ENCODE measurements at places on chromosomes 6 and 20.

DNA sequence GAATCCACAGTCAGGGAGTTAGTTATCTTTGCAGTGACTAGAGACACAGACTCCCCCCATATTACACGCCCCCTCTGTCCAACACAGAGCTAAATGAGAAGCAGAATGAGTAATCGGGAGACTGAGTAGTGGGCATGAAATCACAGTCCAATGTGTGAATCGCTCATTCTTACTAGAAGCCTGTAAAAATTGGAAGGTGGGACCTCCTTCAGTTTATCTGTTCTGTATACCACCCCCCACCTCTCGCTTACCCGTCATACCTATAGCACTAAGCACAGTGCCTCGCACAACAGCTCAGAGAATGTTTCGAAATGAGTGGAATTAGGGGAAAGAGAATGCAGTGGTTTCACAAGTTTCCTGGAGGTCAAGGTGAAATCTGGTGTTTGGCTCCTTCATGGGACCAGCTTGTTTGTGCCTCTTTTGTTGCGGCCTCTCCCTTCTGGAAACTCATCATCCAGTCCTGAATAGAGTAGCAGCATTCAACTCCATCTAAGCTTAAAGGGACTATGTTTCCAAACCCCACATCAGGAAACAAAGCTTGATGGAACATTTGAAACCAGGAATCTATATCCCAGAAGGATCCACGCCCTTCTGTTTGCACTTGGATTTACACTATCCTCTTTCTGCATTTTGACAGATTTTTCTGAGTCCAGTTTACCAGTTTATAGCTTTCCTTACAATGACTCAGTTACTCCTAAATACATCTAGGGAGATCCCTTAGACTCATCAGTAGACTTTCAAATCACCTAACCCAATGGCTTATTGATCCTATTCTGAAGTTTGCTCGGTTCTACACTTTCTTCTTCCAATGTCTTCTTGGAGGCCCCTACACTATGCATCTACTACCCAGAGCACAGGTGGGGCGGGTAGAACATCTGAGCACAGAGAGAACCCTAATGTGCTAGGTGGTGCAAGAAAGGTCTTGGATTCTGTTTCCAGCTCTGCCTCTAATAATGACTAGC lies 59.2 kb upstream of the PIM1 start:
- peak; percentile 28 for DNase-seq

- no peak for DNase-seq
Observed at GRCh38 chr6:439641-440167, 48.2 kb downstream of the IRF4 start.

DNA sequence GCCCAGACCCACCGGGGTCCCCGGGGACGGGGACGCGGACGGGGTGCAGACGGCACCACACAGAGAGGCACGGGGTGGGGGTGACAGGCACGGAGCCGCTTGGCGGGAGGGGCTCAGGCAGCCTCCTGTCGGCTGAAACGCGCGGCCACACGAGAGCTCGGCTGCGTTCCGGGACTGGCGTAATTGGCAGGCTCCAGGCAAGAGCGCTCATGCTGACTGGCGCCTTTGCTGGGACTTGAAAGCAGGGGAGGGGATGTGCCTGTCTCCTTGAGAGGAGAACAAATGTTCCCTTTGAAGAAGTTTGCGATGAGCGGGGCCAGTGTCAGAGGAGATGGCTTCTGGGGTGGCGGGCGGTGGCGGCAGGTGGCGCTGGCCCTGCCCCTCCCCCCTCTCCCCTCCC lies 25.8 kb downstream of the BHLHE23 start:
- no peak for DNase-seq

GRCh38 chr6:24991810-24992467 lies 56.2 kb upstream of the RIPOR2 start:
- peak; percentile 57 for DNase-seq

DNA sequence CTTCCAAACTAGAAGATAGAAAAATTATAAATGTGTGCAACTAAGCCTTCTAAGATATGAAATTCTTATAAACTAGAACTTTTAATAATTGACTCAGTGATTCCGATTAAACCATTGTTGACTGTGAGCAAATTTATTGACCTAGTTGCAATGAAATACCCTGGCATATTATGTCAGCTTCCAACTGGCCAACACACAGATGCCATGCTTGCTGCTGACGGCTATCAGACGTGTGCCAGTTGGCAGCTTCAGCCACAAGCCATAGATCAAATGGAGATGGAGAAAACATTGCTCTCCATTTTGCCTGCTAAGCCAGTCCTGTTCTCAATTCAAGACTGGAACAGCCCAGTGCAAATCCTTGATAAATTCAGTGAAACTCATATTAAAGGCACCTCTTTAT lies 101.7 kb upstream of the HDGFL1 start:
- no peak for DNase-seq

DNA sequence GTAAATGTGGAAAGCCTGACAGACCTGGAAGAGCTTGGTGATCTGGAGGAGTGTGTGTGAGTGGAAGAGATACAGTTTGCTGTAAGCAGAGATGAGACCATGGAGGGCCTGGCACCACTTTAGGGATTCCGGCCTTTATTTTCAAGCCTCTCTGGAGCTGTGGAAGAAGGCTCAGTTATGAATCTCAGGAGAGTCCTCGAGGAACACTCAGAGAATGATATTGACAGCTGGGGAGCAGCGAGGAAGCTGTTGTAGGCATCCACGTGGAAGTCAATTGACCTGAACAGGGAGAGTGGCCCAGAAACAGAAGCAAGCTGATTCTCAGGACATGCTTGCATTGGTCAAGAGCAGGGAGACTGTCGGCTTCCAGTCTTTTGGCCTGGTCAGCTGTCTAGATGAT lies 108.4 kb upstream of the FOXQ1 start:
- DNase-seq: no peak

DNA sequence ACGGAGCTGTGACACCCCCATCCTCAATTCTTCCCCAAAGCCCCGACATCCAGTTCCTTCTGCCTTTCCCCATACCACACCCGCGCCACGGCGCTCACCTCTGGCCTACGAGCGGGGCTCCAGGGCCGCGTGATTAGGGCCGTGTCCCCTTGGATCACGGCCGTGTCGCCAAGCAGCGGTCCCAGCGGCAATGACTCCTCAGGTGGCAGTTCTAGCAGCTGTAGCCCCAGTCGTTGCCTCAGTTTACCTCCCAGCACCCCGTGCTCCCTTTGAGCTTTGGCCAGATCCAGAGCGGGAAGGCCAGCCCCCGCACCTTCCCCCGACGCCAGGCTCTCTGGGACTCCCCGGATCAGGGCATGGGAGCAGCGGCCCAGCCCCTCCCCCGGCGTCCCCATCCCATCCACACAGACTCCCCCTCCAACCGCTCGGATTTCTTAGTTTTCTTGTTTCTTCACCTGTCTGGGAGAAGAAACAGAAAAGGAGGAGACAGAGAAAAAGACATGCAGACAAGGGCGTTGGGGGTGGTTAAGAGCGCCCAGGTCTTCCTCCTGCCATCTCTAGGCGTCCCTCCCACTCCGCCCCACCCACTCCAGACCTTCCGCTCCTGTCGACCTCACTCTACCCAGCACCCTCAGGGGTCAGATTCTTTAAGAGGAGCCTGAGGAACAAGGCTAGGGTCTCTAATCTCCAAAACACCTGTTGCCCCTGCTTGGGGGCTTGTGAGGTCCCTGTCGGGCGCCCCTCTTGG lies at the start of gene DDAH2:
TSS of gene DDAH2 (minus strand) at position 533 of the 748 bp plus-strand sequence. CDS start at position 395, 138 bp downstream.
- DNase-seq: no peak

DNA sequence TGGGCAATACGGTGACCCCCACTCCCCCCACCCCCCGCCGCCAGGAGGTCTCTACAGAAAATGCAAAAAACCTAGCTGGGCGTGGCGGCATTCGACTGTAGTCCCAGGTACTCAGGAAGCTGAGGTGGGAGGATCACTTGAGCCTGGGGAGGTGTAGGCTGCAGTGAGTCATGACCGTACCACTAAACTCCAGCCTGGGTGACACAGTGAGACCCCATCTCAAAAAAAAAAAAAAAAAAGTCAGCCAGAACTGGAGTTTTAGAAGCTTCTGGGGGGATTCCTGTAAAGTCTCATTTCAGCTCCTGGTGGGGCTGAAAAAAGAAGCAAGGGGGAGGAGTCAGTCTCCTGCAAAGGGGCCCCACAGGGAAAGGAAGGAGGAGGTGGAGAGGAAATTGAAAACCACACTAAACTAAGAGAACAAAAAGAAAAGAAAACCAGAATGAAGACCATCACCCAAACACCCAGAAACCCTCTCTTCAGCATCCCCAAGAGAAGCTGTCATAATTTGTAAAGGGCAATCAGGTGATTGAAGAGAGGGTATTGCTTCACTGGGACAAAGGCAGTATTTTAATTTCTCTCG lies 50.4 kb downstream of the NOL4L start:
- no peak for DNase-seq

DNA sequence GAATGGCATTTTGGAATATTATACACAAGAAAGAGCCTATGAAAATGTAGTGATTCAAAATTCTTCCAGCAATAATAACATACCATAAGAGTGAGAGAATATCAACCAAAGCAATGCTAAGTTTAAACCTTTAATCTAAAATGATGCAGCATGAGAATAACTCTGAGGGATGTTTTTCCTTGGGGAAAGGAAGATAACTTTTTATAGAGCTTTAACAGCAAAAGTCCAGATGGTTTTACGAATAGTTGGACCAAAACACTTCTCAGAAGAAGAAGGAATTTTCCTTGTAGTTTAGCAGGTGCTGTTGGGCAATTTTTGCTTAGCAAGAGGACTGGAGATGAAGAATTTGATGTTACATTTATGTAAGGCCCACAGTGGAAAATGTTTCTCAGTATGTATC lies 1503.2 kb downstream of the HACE1 start:
- no peak for DNase-seq

DNA sequence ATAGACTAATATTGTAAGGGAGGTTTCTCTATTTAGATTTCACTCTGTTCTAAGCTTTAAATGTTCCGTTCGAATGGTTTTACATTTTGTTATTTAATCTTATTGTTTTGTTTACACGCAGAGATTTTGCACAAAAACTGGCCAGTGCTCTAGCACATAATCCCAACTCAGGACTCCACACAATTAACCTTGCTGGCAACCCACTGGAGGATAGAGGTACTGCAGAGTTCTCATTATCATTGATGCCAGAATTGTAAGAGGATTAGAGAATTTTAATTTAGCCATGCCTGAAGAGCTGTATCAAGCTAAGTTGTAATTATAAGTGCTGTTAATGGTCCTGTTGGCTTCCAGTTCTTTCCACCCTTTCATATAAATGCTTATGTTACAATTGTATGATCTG lies 179.7 kb upstream of the SCGN start:
- no peak for DNase-seq

- peak; percentile 28 for DNase-seq
Observed at GRCh38 chr6:153130515-153131036, 506 bp downstream of the RGS17 start.

GRCh38 chr6:85674604-85675003 lies 31.9 kb upstream of the SYNCRIP start:
- DNase-seq: no peak

DNA sequence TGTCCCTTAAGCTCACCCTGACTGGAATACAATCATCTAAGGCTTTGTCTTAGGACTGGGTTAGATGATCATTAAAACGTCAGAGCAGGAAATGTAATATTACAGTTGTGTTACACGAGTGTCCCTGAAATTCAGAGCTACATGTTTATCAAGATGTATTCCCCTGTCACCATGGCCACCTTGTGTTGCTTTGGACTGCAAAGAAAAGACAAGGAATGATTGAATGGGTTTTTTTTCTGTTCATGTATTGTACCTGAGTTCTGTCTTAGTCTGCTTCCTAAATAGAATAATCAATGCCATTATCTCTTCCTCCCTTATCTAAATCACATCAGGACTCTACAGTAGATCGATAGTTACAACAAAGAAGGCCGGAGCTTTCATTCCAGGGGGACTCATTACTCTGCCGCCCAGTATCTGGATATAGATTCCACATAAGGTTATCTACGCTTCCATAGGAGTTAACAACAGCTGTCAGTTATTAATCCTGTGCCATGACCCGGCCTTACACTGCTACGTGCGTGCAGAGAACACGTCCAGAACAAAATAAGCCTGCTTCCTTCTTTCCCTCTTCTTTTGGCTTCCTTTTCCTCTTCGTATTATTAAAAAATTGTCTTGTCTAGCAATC lies 274.1 kb upstream of the SASH1 start:
- no peak for DNase-seq

- DNase-seq: no peak
Observed at GRCh38 chr6:140597181-140597580, 1222.7 kb upstream of the CITED2 start.

GRCh38 chr6:43091020-43091419 lies 14.9 kb downstream of the PTK7 start:
- DNase-seq: no peak

- DNase-seq: no peak
Observed at GRCh38 chr6:127539272-127539671, 20.1 kb upstream of the MTCL3 start.

GRCh38 chr20:46977909-46978588 lies 83.4 kb downstream of the EYA2 start:
- no peak for DNase-seq

DNA sequence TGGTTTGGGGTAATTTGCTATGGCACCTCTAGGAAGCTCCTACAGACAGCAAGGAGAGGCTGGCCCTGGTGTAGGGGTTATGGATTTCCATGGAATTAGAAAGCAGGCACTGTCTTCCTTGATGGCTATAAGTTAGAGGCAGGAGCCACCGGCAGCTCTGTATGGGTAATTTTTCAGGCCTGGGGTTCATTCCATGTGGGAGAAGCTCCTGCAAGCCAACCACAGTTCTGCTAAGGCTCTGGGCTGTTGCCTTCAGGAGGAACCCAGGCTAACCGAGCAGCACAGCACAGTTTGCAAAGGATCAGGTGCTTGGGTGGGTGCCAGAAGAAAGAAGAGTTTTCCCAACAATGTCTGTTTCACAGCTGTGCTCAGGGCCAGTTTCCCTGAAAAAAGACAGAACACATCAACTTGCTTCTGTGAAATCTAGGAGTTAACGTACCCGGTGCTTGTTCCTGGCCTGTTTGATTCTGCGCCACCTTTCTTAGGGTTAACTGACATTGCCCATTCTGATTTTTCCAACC lies 162.8 kb upstream of the MYLIP start:
- DNase-seq: no peak

- no peak for DNase-seq
Observed at GRCh38 chr6:67433124-67433523, 1202.0 kb upstream of the ADGRB3 start.

DNA sequence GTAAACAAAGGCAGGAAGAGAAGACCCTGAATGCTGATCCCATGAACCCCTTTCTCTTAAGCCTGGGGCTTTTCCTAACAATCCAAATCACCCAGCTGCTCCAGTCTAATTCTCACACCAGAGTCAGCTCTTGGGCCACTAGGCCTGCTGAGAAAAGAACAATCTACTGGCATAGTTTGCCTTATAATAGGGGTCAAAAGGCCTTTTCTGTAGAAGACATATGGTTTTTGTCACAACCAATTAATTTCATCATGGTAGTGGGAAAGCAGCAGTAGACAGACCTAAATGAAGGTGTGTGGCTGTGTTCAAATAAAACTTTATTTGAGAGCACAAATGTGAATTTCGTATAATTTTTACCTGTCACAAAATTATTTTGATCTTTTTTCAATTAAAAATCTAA lies 994.7 kb upstream of the EPHA7 start:
- no peak for DNase-seq

- DNase-seq: peak; percentile 20
Observed at GRCh38 chr6:131909408-131910218, 41.6 kb downstream of the CCN2 start.

GRCh38 chr6:161963634-161964234 lies 689.9 kb upstream of the AGPAT4 start:
- no peak for DNase-seq

All from GM19239 (cell line).